IPS DF 19.7 (cell line): ENCODE measurements at places on chromosomes 6 and 20.

DNA sequence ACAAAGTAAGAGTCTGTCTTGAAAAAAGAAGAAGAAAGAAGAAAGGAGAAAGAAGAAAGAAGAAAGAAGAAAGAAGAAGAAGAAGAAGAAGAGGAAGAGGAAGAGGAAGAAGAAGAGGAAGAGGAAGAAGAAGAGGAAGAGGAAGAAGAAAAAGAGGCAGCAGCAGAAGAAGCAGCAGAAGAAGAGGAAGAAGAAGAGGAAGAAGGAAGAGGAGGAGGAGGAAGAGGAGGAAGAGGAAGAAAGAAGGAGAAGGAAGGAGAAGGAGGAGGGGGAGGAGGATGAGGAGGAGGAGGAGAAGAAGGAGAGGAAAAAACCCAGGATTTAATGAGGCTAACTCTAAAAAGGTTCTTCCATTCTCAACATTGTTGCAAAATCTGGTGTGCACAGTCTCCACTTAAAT, 95.4 kb upstream of the PDE10A start:
- DNase-seq, result no peak

DNA sequence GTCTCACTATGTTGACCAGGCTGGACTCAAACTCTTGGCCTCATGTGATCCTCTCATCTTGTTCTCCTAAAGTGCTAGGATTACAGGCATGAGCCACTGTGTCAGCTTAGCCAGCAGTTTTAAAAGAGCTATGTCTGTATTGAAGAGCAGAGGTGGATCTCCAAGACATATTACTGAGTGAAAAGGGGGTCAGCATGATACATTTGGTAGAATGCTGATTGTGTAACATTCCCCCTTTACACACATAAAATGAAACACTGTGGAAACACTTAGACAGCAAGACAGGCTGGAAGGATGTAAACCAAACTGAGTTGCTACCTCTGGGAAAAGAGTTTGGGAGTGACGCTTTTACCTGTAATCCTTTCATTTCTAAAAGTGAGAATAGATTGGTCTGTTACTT, 1.7 kb upstream of the RIPOR3 start:
- no peak for DNase-seq

GRCh38 chr6:100892693-100893092, 11.6 kb upstream of the ASCC3 start:
- no peak for DNase-seq

DNA sequence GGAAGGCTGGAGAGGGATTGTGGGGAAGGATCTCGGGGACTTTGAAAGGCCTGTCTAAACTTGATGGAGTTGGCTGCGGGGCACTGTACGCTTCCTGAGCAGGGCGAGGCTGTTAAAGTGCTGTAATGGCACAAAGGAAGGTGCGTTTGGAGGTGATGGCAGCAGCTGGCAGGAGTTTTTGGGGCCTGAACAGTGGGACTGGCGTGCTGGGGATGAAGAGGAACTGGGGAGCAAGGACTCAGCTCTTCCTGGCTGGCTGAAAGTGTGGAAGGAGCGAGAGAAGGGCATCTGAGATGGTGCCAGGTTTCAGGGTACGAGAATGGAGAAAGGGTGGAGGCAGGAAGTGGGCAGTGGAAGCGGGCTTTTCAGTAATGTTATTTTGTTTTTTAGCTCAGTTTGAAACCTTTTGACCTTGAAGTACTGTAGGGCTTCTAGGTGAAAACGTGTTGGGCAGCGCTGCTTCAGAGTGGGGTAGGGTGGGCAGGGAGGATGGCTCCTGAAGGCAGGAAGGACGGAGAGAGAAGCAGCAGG, 8.0 kb downstream of the TMEM181 start:
- no peak for DNase-seq

DNA sequence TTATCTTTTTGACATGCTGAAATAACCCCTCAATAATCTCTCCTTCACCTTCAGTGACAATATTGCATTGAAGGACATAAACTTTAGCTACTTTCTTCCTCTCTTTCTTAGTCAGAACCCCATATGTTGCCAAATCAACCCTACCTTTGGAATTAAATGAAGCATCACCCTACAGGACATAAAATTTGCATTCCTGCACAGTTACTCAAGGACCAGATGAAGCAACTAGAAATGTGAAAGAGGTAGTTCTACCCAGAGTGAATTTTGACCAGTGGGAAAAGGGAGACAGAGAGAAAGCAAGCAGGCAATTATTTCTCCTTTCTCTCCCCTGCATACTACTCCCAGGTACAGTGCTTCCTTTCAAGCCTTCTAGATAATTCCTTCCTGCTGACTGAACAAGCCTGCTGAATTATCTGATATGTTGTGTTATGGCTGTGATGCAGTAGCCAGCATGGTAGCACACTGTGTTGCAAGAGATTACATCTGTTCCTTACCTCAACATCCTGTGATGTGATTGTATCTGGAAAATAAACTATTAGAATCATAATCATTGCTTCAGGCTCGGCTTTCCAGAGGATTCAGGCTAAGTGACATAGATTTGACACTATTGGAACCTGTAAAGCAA, 16.6 kb downstream of the TENT5A start:
- no peak for DNase-seq

DNA sequence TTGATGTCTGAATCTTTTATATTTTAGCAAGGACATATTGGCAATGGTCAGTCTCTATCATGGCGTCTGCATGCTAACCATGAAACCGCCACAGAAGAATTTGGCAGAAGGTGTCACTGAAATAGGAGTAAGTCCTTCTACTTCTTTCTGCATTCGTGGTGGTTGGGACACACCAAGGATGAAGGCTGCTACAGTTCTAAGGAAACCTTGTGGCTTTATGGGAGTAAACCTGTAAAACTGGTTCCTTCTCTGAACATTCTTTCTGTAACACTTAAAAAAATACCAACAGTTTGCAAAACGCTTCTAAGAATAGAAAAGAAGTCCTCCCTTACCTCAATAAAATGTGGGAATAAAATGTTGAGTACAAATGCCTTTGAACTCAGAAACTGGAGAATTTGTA, 195.3 kb downstream of the SLC24A3 start:
- no peak for DNase-seq

GRCh38 chr6:28789553-28790083, 134.2 kb downstream of the TRIM27 start:
- no peak for DNase-seq
